ENCODE measurements at places on chromosomes 11 and 22.

DNA sequence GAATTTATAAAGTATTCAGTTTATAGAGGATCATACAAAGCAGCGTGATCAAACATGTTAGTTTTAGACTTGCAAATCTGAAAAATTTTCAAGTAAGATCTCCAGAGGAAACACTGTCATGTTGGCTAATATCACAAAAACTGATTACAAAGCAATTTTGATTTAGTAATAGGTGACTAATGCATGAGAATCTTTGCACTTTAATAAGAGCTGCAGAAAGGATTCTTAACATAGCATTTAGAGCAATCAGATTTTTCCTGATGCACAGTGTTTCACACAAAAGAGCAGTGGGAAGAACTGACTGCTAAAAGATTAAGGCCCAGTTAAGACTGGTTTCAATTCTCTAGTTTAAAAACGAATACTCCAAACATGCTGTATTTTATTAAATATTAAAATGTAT is 321.2 kb downstream of the GUCY1A2 start:
- DNase-seq: no peak

DNA sequence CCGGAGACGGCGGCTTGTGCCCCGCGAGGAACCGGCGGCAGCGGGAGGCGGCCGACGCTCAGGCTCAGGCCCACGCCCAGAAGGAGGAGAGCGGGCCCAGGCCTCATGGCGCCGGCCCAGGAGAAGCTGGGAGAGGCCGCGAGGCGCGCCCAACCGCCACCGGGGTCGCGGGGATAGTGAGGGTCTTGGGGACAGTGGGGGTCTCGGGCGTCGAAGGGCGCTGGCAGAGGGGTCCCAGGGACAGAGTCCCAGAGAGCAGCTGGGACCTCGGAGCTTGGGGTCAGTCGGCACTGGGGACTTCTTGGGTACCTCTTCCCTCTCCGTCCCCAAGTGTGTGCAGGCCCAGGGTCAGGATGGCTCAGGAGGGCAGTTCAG is at the start of gene PKDREJ:
Gene PKDREJ (minus strand): TSS at position 128 of the 375 bp plus-strand sequence. CDS start 21 bp downstream, at position 107.
- no peak for DNase-seq

DNA sequence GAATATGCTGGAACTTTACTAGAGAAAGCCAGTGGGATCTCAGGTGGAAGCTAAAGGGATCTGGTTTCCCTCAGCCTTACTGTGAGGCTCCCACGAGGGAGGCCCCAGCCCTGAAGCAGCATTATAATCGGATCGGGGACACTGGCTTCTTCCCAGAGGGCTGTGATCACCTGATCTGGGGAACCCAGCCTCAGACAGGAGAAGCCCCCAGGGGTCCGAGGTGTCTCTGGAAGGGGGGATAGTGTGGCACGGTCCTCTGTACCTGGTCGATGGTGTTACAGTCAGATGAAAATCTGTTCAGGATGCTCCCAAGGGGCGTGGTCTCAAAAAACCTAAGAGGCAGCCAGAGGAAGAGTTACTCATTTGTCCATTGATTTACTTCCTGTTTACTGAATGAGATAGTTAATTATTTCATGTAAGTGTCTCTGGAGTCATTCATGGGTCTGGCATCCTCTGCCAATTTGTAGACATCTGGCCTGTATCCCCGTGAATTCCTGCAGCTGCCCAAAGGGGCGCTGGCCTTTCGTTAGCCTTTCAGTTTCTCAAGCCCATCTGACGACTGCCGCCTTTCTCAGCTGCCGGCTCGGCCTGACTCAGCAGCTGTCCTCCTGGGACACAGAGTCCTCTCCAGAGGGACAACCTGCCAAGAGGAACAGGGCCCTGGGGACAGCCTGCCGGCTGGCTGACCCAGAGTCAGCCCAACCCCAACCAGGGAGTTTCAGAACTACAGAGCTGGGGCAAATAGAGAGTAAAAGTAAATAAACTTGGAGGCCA is 17.0 kb upstream of the KCNJ11 start:
- no peak for DNase-seq

GRCh38 chr11:35359321-35360054 is 59.9 kb downstream of the SLC1A2 start:
- DNase-seq: no peak

DNA sequence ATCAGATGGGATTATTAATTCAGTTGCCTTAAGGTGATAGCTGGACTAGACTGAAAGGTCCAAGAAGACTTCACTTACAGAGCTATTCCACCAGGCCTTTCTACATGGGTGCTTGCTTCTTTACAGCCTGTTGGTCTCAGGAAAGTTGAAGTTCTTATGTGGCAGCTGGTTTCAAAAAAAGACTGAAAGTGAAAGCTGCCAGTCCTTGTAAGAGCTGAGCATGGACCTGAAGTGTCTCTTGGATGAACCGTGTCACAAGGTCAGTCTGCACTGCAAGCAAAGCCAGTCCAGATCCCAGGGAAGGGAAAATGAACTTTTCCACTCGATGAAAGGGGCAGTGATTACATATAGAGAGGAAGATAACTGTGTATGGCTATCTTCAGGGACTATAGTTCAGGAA is 201.5 kb upstream of the LUZP2 start:
- no peak for DNase-seq

GRCh38 chr22:39094717-39095389 is 2.2 kb upstream of the APOBEC3H start:
- DNase-seq: no peak

GRCh38 chr22:39097098-39098020 is at the start of gene APOBEC3H:
Gene APOBEC3H (plus strand): TSS chr22:39097244. CDS start chr22:39100279, 3,035 bp downstream.
- DNase-seq: no peak

GRCh38 chr22:17476838-17477237 is 86.5 kb upstream of the SLC25A18 start:
- DNase-seq: no peak

DNA sequence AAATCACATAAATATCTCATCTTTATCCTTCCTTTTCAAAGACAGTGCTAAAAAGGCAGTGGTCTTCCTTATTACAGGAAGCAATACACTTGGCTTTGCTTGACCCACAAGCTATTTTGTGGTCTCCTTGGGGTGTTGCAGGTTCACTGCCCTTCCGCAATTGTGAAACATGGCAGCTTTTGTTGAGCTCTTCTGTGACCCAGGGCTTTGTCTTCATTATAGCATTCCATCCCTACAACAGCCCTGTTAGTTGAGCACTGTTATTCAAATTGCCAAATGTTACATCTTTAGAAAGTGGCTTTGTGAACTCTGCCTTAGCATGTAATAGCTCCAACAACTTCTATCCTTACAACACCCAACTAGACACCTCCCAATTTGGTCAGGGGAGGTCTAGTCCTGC is 107.1 kb downstream of the OPCML start:
- no peak for DNase-seq

- no peak for DNase-seq
Measured at GRCh38 chr22:50473855-50474671, 772 bp downstream of the SBF1 start.

GRCh38 chr11:57340039-57340615 is 2.0 kb downstream of the P2RX3 start:
- no peak for DNase-seq
